ENCODE measurements at places on chromosomes 6 and 20.

DNA sequence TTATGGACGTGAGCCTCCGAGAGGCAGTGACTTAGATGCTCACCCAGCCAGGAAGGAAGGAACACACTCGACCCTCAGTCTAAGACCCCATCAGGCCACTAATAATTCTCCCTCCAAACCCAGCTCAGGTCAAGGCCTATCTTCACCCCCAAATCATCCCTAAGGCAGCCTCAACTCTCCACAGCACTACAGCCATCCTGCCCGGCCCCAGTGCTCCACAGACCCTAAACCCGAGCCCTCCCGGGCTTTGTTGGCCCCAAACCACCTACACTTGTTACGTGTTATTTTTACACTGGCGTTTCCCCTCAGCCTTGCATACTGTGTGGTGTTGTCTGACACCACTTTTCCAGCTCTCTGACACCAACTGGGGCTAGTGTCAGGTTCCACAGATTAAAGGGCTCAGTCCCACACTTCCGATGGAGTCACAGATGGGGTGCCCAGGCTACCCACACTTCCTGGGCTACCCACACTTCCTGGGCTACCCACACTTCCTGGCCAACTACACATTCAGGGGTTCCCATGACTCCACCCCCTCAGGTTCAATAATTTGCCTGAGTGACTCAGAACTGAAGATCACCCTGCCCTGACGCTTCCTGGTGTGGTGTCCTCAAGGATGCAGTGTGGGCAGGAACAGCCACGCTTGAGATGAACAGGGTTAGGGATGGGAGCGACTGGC lies 25.3 kb downstream of the RBCK1 start:
- peak; percentile 64 for DNase-seq

- DNase-seq, result no peak
Observed at GRCh38 chr6:13725052-13725451, 13.4 kb upstream of the RANBP9 start.

DNA sequence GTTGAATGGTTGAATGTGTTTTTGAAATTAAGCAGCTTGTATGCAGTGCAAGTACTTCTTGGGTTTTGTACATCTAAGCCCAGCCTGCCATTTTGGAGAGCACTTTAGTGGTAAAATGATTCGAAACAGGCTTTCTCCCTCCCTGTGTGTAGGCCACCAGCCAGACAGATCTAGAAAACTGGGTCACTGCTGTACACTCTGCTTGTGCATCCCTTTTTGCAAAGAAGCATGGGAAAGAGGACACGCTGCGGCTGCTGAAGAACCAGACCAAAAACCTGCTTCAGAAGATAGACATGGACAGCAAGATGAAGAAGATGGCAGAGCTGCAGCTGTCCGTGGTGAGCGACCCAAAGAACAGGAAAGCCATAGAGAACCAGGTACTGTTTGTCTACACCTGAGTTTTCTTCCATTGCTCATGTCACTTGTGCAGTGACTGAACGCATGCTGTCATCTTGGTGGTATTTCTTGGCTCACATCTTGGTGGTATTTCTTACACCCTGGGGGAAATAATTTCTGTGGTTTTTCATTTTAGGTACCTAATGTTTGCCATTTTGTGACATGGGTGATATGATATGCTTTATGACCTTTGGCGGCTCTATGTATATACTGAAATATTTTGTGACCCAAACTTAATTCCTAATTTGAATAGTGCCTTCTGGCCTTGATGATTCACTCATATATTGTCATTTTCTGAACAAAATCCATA lies 115.7 kb upstream of the CLDN20 start:
- DNase-seq, result no peak

DNA sequence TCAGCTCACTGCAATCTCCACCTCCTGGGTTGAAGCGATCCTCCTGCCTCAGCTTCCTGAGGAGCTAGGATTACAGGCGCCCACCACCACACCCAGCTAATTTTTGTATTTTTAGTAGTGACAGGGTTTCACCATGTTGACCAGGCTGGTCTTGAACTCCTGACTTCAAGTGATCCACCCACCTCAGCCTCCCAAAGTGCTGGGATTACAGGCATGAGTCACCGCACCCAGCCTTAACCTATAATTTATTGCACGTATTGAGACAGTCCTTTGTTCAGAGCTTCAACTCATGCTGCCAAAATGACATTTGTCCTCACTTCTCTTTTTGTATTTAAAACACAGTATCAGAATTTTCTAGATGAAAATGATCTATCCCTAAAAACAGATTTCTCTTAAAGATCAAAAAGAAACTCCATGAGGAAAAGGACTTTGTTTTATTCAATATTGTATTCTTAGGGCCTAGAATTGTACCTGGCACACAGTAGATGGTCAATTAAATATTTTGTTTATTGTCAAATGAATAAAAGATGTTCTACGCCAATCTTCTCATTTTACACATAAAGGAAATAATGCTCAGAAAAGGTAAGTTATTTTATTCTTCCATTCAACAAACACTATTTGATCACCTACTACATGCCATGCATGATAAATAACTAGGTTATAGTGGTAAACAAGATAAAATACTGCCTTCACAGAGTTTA lies 10.8 kb downstream of the SERAC1 start:
- no peak for DNase-seq

- DNase-seq, result peak; percentile 9
Observed at GRCh38 chr6:154606457-154606856, 96.0 kb upstream of the CNKSR3 start.

DNA sequence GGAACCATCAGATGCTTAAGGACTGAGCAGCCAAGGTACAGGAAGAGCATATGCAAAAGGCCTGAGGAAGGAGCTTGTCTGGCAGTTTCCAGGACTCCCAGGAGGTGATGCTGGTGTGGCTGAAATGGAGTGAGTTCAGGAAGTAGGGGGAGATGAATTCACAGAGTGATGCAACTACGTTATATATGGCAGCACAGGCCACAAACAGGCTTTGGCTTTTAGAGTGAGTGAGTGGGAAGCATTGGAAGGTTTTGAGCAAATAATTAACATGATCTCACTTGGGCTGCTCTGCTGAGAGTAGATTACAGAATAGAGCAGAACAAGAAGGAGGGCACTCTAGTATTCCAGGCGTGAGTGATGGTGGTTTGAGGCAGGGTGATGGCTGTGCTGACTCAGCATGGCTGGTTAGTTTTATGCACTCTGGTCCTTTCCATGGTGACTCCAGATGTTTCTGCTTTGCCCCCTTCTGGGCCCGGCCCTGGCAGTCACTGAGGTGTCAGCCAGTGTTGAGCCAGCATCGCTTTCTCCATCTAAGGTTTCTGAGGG lies 6.5 kb downstream of the BTN2A2 start:
- DNase-seq, result no peak

DNA sequence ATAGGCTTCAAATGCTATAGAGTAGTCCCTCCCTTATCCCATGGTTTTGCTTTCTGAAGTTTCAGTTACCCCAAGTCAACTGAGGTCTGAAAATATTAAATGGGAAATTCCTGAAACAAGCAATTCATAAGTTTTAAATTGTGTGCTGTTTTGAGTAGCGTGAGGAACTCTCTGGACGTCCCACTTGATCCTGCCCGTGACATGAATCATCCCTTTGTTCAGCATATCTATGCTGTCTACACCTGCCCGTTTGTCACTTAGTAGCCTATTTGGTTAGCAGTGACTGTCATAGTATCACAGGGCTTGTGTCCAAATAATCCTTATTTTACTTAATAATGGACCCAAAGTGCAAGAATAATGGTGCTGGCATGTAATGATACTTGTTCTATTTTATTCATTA lies 5.0 kb downstream of the PCMT1 start:
- DNase-seq, result no peak

DNA sequence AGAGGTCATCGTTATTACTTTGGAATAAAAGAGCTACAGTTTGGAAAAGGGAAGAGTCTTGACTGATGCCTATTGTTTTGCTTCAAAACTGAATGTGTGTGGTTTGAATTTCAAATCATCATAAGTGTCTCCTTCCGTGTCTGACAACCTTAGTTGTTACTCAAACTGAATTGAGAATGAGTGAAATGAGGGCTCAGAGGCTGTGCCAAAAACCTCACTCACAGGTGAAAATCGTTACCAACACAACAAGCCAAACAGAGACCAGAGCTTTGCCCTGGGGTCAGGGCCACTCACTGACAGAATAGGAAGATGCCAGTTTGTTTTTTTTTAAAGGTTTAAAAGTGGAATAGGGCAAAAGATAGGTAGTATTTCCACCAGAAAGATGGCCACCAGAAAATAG lies 15.2 kb upstream of the SIRT5 start:
- DNase-seq, result no peak

DNA sequence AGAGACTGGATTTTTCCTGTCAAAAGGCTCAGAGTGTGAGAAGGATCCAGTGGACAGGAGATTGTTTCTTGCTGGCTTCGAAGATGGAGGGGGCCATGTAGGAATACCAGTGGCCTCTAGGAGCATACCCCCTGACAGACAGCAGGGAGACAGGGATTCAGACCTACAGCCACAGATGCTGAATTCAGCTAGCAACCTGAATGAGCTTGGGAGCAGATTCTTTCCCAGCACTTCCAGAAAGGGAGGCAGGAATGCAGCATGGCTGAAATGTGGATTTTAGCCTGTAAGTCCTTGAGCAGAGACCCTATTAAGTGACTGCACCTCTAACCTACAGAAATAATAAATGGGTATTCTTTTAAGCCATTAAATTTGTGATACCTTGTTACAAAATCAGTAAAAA lies 44.6 kb downstream of the STXBP5 start:
- DNase-seq, result no peak

- no peak for DNase-seq
Observed at GRCh38 chr6:114862819-114863218, 520.0 kb upstream of the HS3ST5 start.

DNA sequence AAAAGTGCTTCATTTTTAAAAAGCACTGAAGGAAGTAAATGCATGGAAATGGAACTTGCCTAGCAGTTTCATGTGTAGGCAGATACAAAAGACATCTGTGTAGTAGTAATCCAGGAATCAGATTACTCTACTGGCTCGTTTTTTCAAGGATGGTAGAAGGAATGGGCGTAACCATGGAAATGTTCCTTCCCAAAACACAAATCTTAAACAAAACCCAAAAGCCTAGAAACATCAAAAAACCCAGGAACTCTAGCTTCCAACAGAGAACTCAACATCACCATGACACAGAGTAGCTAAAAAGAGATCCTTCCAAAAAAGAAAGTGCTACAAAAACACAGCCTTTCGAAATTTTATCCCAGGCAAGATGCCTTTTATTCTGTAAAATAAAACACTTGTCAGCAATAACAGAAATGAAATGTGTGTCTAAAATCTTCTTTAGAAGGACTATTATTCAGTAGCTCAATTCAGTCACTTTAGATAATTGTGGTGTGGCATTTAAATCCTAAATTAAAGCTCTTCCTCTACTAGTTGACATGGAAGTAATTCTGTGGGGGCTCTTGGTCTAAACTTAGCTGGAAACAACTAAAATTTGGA lies 81.7 kb downstream of the FAM217A start:
- no peak for DNase-seq

- DNase-seq, result no peak
Observed at GRCh38 chr6:167546611-167547327, 221.9 kb downstream of the TTLL2 start.

DNA sequence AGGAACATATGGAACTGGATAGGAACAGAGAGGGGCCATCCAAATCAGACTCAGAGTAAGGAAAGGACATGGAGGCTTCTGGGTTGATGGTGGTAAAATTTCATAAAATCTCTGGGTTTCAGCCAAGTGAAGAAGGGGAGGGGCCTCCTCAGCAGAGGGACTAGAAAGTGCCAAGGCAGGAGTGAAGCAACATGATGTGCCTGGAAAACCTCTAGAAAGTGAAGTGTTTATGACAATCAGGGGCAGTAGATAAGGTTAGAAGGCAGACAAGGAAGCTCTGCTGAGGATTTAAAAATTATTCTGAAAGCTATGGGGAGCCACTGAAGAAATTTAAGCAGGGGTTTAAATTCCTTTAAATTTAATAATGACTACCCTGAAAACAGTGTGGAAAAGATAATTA lies 126.0 kb upstream of the TENT5A start:
- DNase-seq, result no peak

DNA sequence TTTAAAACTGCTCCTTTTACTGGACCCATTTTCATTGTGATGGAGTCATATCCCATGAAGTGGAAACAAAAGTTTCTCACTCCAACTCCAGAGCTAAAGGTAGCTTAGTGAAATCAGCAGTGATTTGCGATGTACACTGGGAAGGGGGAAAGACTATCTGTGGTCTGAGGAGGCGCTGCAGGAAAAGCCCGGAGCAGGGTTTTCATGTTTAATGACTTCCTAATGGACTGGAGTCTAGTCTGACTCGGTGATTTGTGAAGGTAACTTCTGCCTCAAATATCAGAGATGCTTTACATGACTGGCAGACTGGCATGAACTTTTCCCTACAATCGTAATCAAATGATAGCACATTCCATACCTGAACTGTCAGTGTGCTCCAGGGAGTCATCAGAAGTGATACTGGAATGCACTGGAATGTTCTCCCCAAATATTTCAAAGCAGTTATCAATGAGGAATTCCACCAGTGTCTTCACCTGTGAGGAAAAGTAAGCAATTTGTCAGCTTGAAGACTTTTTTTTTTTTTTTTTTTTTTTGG lies 7.0 kb downstream of the TAGAP start:
- DNase-seq, result no peak

DNA sequence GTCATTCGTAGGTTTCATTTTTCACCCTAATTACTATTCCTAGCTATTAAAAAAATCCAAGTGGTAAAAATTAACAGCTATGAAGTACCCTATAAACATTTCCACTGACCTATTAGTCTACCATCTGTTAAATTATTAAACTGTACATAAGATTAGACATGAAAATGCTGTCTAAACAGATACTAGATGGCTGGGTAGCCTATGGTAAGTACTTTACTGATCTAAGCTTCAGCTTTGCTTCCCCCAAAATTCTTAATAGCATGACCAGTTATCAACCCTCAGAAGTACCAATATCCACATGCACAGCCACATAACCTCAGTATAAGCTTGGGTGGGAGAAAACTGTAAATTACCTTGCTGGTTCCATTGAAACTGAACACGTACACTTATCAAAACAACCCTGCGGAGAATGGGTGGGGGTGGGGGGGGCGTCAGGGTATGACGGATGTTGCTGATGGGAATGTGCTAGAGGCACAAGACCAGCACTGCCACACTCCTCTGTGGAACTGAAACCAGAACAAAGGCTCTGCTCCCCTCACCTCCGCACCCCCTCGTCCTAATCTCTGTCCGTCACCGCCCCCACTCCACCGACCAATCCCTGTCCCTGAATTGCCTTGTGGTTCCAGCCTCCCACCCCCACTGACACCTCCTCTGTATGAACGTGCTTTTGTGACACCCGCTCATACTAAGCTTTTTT lies 45.3 kb downstream of the B4GALT5 start:
- DNase-seq, result peak; percentile 90

DNA sequence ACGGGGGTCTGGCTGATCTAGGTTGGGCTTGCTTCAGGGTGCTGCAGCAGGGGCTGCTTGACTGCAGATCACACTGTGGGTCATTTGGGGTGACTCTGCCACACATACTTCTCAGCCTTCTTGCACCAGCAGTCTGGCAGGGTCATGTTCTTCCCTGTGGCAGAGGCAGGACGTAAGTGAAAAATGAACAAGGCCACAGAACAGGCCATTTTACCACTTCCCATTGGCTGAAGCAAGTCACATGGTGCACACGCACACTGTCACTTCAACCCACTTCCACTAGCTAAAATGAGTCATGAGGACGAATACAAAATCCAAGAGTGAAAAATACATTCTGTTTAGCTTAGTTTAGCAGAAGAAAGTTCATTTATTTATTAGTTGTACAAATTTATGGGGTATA lies 168.6 kb upstream of the GGTLC1 start:
- peak; percentile 54 for DNase-seq

- DNase-seq, result no peak
Observed at GRCh38 chr6:126232671-126233070, 107.2 kb upstream of the CENPW start.

Data from effector memory CD8-positive, alpha-beta T cell (primary cell).